ENCODE measurements at places on chromosomes 7 and 10.

DNA sequence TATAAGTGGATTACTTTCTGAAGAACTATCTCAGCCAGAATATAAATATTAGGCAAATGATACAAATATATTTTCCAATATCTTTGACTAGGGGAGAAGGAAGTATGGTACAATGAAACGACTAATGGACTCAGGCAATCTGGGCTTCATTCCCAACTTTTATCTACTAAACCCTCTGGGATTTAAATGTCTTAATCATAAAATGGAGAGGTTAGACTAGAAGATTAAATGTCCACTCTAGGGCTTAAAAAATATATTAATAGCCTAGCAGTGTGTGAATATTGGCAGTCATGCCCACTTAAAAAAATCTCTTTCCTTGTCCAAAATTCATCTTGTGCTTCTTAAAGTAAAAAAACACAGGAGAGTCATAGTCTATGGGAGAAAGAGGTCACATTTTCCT, 98.3 kb downstream of the CTTNBP2 start:
- peak; percentile 78 for DNase-seq

DNA sequence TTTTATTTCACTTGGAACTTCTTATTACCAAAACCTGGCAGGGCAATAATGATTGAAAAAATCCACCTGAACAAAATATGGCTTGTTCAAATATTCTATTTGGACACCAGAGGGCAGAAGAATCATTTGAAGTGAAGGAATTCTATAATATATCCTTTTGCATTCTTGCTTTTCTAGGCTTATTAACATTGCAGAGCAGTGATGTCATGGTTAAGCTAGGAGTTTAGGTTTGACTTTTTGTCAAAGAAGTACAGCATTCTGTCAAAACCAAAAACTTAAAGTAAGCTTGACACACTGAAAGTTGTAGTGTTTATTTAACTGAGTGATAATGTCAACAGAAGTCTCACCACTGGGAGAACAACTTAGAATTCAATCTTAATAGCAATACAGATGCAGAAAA, 156.0 kb downstream of the SEMA3D start:
- DNase-seq: peak; percentile 81

GRCh38 chr7:154171422-154171821, 119.2 kb downstream of the DPP6 start:
- no peak for DNase-seq

DNA sequence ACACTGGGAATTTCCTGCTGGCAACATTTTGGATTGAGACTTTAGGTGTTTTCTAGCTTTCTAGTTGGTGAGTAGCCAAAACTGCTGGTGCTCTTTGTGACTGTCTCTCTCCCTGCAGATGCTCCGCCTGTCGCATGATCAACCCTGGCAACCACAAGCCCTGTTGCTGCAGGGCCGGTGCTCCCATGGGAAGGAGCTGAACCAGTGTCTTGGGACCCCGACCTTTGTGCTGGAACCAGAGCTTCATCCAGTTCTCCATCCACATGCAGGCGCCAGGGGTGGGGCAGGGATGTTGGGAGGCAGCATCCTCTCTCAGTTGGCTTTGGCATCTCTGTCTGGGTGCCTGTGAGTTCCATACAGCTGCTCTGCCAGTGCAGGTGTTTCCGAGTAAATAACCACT, 306.2 kb upstream of the MKI67 start:
- DNase-seq: no peak

DNA sequence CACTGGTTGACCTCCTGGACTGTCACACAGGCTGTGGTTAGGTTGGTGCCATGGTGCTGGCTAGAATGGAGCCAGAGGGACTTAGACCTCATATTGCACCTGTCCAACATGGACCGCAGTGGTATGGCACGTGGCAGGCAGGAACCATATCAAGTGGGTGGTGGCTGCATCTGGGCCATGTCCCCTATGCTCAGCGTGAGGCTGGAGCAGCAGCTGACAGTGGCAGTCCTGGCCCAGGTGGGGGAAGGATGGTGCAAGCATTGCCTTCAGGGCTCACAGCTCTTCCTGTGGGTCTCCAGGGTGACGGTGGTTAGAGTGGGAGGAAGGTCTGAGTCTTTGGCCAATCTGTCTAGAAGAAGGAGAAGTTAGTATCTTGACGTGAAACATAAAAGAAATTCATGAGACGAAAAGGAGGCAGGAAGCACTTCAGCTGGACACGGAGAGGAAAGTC, 54.5 kb upstream of the PFKFB3 start:
- DNase-seq: no peak

DNA sequence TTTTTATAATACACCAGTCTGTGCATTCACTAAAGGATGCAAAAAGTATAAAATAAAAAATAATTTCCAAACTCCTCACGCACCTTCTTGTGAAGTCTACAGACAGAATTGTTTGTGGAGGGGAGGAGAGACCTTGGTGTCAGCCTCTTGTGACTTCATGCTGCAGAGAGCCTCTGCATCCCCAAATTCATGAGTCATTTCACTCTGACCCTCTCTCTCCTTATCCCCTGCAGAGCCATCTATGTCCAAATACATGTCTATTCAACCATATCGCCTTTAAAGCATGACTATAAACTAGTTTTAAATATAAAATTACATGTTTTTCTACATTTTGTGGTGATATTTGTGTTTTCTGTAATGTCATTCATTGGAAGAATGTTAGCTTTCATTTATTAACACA, 6.0 kb downstream of the CREB5 start:
- no peak for DNase-seq

- DNase-seq: peak; percentile 29
Observed at GRCh38 chr10:124000792-124001201, 92.6 kb downstream of the CHST15 start.

DNA sequence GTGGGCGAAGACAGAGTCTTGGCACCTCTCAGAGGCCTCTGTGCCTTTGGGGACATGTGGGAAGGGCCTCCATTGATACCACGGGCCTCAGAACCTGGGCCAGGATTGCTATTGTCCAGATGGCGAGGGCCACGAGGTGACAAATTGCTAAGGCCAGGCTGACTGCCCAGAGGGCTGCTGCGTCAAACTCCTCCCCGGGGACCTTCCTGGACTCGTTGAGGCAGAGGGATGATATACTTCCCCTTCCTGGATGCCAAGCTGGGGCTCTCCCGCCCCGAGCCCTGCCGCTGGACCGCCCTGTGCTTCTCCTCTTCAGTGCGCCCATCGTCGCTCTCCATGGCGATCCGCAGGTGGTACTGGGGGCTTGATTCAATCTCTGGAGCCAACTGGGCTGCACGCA, 58.9 kb downstream of the LRRC72 start:
- DNase-seq: no peak

DNA sequence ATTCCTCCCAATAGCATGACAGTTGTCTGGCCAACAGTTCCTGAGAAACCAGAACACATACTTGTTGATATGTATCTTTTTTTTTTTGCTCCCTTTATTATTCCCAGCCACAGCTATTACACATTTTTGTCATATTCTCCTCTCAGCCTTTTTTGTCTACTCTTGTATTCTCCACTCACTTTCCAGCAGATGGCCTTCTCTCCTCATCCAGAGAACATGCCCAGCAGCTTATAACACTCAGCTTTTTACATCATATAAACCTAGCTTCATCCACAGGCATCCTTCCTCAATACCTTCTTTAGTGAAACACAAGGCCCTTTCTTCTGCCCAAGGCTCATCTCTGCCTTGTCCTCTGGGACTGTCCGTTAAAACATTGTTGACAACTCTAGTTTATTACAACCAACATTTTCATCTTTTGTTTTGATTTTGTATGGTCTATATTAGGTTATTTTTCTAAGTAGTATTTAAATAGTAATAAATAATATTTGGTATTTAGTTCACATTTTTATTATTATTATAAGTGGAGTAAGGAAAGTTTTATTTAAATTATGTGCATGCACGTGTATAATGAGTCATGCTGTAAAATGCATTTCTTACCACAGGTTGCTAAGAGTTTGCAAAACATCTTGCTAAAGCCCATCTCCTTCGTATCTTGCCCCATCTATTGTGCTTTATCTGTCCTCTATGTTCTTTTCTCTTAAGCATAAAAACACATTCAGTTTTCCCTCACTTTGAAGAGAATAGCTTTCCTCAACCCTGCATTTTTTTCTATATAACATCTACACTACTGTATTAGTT, 101.5 kb downstream of the ORC5 start:
- DNase-seq: peak; percentile 46

DNA sequence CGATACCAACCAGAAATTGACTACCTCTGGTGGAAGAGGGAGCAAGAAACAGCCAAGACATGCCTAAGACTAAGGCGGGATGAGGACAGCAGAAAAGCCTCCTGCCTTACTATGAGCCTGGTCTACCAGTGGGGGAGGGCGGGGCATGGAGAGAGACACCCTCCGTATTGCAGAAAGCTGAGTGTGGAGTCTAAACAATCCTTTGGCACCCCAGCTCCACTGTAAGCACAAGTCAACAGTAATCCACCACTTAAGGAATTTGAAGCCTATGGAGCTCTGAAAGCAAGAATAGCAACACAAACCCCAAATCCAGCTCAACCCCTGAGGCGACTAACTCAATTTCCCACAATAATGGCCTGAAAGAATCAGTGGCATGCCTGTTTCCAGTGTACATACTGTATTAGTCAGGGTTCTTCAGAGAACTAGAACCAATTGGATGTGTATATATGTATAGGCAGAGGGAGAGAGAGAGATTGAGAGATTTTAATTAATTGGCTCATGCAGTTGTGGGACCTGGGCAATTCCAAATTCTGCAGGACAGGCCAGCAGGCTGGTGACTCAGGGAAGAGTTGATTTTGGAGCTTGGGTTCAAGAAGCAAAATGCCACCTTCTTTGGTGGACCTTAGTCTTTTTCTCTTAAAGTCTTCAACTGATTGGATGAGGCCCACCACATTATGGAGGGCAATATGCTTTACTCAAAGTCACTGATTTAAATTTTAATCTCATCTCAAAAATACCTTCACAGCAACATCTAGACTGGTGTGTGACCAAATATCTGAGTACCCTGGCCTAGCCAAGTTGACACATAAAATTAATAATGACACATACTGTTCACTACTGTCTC, 13.5 kb downstream of the PPIF start:
- no peak for DNase-seq

GRCh38 chr7:83925860-83926259, 268.7 kb downstream of the SEMA3A start:
- peak; percentile 2 for DNase-seq

DNA sequence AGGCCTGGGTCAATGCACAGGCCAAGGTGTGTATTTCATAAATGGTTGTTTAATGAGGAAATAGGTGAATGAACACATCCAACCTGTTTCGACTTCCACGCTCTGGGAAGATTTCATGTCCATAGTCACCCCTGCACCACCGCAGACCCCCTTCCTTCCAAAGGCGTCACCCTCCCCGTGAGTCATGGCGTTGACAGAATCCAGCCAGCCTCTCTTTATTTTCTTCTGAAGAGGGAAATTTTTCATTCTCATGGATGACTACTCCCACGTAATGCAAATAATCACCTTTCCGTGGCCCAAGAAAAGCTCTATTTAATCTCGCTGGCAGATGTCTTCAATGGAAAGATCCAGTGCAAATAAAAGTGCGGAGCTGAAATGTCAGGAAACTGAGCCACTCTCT, 75.3 kb upstream of the FOXK1 start:
- DNase-seq: no peak

GRCh38 chr10:93921338-93921737, 27.6 kb downstream of the SLC35G1 start:
- no peak for DNase-seq

GRCh38 chr7:81845744-81846241, 75.9 kb upstream of the HGF start:
- peak; percentile 11 for DNase-seq

GRCh38 chr10:103276896-103277712, at the start of gene INA:
TSS of gene INA (plus strand) at chr10:103277138. CDS start at chr10:103277212, 74 bp downstream.
- peak; percentile 20 for DNase-seq

GRCh38 chr7:47577321-47577919, 4.5 kb downstream of the TNS3 start:
- DNase-seq: peak; percentile 78

- DNase-seq: no peak
Observed at GRCh38 chr10:70845816-70846215, 30.1 kb downstream of the SGPL1 start.

GRCh38 chr7:106289848-106290247, 5.1 kb upstream of the NAMPT start:
- no peak for DNase-seq

DNA sequence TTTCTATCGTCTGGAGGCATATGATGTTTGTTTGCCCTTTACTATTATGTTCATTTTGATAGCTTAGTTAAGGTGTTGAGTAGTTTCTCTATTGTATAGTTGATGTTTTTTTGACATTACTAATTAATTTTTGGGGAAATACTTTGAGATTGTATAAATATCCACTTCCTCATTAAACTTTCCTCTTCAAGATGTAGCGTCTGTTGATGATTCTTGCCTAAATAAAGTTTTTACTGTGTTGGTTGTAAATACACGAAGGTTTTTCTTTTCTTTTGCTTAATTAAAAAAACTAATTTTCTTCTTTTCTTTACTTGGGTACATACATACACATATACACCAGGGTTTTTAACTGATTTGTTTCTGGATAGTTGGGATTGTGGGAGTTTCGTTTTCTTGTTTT, 8.5 kb downstream of the KMT2E start:
- DNase-seq: no peak

DNA sequence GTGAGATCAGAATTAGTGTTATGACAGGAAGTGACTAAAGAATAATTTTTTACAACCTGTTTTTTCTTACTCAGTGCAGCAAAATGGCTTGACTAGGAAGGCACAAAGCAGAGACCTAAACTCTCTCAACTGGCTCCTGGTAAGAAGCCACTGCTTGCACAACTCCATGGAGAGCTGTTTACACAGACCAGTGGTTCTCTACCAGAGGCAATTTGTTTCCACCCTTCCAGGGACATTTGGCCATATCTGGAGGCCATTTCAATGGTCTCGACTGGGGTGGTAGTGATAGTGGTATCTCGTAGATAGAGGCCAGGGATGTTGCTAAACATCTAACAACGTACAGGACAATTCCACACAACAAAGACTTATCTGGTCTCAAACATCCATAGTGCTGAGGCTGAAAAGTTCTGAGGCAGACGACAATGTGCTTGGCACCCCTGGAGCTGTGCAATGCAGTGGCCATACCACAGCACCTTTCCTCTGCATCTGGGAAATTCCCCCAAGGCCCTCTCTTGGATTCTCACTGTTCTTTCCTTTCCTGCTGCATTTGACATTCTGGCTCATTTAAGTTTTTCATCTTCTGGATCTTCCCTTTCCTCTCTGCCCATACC, 105.4 kb upstream of the LAMB4 start:
- peak; percentile 68 for DNase-seq

DNA sequence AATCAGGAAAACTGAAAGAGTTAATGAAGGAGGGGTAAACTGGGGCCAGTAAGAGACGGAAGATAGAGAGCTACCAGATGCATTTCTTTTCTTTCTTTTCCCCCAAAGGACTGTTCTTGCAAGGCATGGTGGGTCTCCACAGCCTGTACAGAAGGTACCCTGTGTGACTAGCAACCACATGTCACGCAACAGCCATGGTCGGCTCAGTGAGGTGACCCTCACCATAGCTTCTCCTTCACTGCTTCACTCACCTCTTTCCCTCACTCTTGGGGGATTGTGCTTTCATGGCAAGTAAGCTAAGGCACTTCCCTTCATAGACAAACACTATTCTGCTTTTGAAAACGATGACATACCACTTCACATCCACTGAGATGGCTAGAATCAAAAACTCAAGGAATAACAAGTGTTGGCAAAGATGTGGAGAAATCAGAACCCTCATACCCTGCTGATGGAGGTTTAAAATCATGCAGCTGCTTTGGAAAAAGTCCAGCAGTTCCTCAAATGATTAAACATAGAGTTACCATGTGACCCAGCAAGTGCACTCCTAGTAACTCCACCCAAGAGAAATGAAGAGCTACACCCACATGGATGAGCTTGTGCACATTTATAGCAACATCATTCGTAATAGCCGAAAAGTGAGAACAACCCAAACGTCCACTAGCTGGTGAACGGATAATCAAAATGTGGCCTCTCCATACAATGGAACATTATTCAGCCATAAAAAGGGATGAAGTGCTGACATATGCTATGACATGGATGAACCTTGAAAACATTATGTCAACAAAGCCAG, 3.8 kb upstream of the INSIG1 start:
- no peak for DNase-seq

Measured in fibroblast of the aortic adventitia (primary cell).